ENCODE measurements at places on chromosomes 11 and 22.

DNA sequence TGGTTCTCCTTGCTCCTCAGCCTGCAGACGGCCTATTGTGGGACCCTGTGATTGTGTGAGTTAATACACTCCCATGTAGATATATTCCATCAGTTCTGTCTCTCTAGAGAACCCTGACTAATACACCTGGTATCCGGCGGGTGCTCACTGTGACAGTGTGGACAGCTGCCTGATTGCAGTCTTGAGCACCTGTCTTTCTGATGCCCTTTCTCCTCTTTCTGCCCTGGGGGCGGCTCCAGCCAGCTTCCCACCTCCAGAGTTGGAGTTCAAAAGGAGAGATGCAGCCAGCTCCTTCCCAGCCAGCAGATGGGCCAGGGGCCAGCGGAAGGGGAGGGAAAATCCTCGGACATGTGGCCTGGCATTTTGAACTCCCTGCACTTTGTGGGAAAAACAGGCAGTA, 15.0 kb downstream of the SMIM38 start:
- DNase-seq: no peak

DNA sequence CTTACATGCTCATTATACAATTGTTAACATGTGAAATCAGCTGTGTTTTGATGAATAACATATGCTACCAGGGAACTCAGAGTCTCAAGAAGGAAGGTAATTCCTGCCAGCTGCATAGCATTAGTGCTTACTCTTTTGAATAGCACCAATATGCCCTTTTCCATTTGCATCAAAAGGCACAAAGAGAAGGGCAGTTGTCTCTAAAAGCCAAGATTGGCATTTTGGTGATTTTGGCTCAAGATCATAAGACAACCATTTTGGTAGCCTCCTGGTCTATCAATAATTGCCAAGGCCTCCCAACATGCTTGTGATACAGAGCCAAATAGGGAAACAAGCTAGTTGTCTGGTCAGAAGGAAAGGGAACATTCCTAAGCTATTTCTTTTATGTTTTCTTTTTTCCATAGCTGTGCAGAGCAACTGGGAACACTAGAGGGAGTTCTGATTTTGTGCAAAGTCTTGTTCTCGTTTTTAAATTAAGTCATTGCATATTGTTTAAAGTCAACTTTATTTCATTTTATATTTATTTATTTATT, 416.7 kb upstream of the CHORDC1 start:
- DNase-seq: no peak

DNA sequence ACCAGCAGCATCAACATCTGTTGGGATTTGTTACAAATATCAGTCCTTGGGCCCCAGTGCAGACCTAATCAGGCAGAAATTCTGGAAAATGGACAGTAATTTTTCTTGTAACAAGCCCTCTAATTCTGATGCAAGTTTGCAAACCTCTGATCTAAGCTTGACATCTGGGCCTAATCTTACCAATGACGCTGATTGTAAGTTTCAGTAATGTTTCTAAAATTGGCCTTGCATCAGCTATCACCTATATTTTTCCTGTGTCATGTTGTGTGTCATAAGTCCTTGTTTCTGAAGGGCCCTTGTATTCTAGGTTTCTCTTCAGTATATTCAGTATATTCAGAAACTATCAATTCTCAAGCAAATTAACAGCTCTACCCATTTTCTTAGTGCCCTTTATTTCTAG, 36.4 kb downstream of the ZNF215 start:
- DNase-seq: no peak

DNA sequence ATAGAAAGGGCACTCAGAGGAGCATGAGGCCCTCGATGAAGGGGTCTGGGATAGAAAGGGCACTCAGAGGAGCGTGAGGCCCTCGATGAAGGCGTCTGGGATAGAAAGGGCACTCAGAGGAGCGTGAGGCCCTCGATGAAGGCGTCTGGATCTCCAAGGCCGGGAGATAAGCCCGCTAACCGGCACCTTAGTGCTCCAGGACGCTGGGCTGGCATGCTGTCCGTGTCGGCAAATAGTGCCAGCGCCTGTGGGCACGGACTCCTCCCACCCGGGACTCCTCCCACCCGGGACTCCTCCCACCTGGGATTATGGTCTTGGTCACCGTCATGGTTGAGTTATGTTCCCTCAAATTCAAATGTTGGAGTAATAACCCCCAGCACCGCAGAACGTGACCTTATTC, 725.3 kb downstream of the BRD1 start:
- no peak for DNase-seq

DNA sequence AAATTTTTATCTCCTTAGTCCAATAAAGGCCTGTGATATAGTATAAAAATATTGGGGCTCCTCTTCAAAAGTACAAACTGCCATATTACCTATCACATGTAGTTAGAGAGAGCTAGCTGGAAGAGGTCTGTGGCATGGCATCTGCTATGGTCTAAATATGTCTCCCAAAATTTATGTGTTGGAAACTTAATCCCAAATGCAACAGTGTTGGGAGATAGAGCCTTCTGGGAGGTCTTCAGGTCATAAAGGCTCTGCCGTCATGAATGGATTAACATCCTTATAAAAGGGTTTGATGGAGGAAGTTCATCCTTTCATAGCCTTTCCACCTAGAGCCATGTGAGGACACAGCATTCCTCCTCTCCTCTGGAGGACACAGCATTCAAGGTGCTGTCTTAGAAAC, 105.4 kb downstream of the RELT start:
- no peak for DNase-seq

DNA sequence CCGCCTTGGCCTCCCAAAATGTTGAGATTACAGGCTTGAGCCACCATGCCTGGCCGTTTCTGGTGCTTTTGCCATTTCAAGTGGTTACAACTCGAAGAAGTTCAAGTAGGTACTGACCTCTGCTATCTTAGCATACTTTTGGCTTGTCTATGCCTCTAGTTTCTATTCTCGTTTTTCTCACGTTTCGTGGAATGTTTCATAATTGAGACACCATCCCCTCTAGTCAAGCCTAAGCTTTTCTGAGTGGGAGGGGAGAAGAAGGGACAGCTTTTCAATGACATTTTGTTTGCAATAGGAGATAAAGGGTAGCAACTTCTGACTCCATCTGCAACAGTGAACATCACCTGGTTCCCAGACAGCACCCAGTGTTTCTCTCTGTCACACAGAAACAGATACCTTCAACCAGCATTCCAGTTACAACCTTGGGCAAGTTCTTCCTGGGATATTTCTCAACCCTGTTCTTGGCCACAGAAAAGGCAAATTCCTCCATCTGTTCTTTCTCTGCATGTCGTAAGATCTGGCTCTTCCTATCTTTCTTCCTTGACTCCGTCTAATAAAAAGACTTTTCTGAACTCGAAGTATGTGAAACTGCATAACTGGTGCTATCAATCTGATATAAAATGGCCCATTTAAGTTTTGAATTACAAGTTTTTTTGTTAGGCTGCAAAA, 25.5 kb downstream of the DDI1 start:
- no peak for DNase-seq

- peak; percentile 21 for DNase-seq
Observed at GRCh38 chr11:364991-365725, 4.1 kb upstream of the B4GALNT4 start.

- no peak for DNase-seq
Observed at GRCh38 chr22:44577391-44578109, 79.5 kb upstream of the RTL6 start.

- DNase-seq: no peak
Observed at GRCh38 chr11:34235591-34236071, 122.2 kb downstream of the ABTB2 start.

GRCh38 chr22:19196841-19197612, 18.5 kb upstream of the SLC25A1 start:
- no peak for DNase-seq

DNA sequence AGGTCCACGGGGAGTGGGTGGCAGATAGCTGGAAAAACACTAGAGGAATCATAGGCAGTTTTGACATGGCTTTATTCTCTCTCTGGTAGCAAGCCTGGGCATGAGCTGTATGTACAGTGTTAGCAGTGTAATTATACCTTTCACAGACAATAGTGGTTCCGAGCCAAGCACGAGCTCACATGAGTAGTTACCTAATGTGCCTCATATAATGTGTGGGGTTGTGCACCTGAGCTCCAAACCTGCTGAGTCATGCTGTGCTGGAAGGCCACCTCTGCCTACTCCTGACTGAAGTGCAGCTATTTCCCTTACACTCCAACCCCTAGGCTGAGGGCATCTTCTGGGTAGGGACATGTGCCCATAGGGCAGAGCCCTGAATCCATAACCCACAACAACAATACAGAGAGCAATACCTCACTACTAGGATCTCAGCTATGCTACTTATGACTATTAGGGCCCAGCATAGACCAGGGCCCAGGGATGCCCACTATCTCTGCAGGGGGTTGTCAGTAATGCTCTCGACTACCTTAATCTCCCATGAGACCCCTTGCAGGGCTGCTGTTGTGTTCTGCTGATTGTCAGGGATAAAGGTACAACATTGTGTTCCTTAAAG, 432.1 kb downstream of the DYNC2H1 start:
- no peak for DNase-seq

DNA sequence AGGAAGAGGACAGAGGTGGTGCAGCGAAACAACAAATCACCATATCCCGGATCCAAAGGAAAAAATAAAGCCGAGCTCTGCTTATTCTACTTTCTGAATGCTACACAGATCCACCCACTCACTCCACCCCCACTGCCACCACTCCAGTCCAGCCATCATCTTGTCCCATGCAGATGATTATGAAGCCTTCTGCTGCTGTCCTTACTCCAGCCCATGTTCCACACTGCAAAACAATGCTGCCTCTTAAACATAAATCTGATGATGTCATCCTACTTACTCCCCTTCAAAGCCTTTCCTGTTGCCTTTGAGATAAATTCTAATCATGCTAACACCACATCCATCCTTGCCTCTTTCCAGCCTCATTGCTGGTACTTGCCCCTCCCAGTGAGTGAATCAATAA, 6.5 kb upstream of the DRD2 start:
- DNase-seq: no peak

DNA sequence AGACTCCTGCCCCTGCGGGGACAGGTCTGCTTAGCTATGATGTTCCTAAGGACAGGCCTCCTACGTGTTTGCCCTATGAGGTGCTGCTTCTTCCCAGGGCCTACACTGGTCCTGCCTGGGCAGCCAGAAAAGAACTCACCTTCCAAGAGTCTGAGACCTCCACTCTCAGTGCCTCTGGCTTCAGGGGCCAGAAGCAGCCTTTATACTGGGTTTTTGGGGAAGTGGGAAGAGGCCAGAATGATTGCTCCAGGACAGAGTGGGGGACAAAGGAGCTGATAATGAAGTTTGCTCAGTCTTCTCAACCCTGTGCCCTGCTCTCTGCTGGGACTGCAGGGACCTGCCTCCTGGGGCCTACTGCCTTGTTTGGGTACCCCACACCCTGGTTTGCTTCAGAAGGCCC, at the start of gene PRG3:
PRG3 (minus strand) TSS at position 176 of the 400 bp plus-strand sequence. CDS start 442 bp downstream, outside the sequence.
- no peak for DNase-seq

- DNase-seq: no peak
Observed at GRCh38 chr11:27642954-27643353, 57.3 kb downstream of the BDNF start.

DNA sequence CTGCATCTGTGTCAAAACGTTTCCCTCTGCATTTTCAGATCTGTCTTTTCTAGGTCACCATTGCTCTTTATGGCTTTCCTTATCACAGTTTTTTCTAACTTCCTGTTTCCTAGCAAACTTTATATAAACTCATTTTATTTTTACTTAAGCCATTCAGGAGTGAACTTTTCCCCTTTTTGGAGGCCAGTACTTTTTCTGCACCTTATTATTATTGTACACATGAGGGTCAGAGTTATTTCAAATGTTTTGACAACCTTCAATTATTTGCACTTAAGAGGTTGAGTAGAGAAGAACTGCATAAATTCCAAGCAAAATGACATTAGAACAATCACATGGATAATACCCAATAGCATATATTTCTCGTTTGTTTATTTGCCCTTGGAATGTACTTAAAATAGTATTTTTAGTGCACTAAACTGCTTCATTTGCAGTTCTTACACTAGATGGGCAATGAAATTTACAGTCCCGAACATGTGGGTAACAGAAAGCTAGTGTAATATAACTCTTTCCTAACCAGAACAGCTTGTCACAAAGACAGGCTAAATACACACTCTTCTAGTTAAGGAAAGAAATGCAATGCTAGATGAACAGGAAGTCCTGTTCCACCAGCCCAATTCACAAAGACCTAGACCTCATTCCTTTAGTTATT, 79.5 kb downstream of the UBASH3B start:
- no peak for DNase-seq

DNA sequence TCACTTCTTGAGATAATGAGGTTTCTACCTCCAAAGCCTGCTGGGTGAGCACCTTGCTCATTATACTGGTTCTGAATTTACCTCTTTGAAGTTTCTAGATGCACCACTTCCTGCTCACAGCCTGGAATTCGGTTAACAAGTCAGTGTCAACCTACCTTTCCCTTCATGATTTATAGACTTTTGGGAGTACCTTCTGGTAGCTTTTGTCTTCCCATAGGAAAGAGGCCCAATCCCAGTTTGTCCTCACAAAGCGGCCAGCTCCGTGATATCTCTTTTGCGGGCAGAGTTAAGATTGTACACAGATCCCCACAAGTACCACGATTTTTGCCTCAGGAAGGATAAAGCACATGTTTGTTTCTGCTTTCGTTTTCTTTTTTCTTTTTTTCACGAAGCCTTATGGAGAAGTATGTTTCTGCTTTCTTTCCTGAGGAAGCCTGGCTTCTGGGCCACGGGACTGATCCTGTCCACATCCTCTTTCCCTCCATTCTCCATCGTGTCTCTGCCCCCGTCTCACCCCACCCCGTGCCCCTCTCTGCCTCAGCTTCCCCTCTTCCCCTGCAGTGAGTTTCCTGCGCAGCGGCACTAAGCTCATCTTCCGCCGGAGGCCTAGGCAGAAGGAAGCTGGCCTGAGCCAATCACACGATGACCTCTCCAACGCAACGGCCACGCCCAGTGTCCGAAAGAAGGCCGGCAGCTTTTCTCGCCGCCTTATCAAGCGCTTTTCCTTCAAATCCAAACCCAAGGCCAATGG, 5.7 kb upstream of the HINFP start:
- DNase-seq: no peak

- no peak for DNase-seq
Observed at GRCh38 chr11:131914361-131914774, 544.0 kb downstream of the NTM start.

DNA sequence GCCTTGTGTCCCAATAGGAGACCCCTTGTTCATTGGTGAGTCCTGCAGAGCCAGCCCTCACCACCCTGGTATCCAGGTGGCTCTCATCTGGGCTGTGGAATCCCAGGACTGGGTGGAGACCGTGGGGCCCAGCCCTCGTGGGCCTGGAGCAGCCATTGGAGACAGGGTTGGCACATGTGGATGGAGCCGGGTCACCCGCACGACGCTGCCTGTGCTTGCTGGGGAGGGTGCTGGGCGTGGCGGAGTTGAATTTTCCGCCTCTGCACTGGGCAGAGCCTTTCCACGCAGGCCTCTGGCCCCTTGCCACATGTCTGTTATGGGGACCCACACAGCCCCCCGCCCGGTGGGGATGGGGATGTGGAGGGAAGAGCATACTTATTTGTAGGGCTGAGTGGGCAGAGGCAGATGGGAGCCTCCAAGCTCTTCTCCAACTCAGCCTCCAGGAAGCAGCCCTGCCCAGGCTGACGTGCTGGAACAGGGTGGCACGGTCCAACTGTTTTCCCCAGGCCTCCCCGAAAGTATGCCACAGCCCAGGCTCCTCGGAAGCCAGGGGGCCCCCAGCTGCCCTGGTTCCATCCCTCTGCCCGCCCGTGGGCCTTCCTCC, 12.6 kb downstream of the GRAMD4 start:
- no peak for DNase-seq

- DNase-seq: peak; percentile 51
Observed at GRCh38 chr11:62556875-62557631, 10.4 kb upstream of the AHNAK start.

- no peak for DNase-seq
Observed at GRCh38 chr11:129040934-129041333, 98.3 kb upstream of the TP53AIP1 start.
